Activated T-helper 1 cell treated with anti-CD3 and anti-CD28 coated beads, Interleukin-2, amount 50 U/mL, for 16 hours (primary cell): ENCODE measurements at places on chromosomes 6 and 20.

DNA sequence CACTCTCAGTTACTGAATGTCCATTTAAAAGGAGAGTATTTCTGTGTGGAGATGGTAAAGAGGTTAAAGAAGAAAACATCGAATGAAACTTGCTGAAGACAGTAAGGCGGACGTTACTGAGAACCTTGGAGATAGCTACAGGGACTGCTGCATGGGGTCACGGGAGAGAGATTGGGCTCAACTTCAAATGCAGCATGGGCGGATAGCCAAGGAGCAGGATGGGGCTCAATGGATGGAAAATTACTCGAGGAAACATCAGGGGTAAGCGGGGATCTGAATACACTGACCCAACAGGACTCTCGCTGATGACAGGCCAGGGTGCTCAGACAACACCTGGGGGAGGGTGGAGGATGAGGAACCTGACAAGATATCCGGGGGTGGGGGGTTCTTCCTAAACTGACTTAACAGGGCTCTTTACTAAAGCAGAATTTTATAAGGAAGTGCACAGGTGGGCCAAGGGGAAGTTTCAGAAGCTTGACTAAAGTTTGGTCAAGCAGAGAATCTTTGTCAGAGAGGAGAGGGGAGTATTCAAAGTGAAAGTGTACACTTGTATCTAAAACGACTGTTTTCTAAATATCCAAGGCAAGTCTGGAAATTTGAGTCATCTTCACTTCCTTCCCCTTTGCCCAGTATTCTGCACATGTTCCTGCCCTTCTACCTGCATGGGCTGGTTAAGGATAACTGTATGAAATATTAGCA lies 22.8 kb downstream of the ECT2L start:
- DNase-seq, result no peak

GRCh38 chr6:167327391-167327790 lies 2.5 kb downstream of the TTLL2 start:
- DNase-seq, result no peak

- DNase-seq, result no peak
Measured at GRCh38 chr6:33078442-33078841, 2.7 kb downstream of the HLA-DPB1 start.

DNA sequence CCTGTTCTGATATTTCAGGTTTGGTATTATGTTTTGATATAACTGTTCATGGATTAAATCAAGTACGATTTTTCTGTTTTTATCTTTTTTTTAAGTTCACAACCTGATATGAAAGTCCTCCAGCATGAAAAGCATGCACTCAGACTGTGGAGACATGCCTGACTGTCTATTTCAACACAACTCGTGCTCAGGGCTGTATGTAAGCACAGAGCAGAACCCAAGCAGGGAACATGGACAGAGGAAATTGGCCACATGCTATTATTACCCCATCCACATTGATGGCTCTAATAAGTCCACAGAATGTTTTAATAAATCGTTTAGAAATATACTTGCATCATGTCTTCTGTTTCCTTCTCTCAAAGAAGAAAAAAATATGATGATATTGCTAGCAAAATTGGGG lies 730.4 kb downstream of the C6orf118 start:
- no peak for DNase-seq

- no peak for DNase-seq
Measured at GRCh38 chr6:9455864-9456658, 958.8 kb downstream of the TFAP2A start.

GRCh38 chr6:168314948-168315347 lies 4.6 kb downstream of the DACT2 start:
- DNase-seq, result no peak

GRCh38 chr6:130309028-130309427 lies 56.8 kb upstream of the TMEM200A start:
- no peak for DNase-seq

DNA sequence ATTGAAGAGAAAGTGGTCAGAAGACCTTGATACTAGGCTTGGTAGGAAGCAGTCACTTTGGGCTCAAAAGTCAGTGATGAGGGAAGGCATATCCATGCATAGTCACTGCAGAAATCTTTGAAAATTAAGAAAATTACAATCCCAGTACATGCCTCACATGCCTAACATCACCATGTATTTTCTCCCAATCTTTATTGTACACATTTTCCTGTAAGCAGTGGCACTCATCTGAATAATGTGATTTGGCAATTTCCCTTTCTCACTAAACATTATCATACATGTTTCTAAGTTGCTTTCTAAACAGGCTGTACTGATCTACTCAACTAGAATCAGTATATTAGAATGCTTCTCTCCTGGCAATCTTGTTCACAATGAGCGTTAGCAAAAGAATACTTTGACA lies 280.7 kb upstream of the SUPT3H start:
- no peak for DNase-seq

DNA sequence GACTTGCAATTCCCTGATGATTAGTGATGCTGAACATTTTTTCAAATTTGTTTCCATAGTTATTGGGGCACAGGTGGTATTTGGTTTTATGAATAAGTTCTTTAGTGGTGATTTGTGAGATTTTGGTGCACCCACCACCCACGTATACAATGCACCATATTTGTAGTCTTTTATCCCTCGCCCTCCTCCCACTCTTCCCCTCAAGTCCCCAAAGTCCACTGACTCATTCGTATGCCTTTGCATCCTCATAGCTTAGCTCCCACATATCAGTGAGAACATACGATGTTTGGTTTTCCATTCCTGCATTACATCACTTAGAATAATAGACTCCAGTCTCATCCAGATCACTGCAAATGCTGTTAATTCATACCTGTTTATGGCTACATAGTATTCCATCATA lies 167.3 kb downstream of the MYLK4 start:
- DNase-seq, result no peak

DNA sequence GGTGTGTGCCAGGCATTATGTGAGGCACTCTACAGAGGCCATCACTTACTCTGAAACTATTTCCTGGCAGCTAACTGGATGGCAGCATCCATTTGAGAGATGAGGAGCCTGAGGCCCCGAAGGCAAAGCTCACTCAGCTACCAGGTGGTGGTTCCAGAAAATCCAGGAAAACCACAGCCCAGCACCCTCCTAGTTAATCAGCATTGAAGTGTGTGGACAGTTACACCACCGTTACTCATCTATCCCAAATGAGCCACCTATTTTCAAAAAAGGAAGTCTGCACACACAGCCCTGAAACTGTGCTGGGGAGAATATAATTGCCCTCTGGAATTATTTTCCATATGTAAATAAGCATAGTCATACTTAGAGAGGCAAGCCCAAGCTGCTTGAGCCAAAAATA lies 67.4 kb downstream of the CNBD2 start:
- DNase-seq, result no peak

DNA sequence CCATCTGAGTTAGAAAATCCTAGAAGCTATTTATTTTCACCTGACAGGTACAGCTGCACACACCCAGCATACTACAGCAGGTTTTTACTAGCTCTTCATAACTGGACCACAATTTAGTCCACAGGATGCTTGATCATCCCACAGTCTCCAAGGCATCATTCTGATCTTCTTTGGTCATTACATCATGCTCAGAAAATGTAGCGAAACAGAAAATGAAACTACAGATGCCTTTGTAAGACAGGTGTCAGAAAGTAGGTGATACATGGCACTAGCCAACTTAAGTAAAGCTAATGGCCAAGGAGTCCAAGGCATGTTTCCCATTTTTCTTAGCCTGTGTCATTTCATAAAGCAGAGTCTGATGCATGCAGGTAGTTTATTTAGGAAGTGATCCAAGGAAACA lies 102.3 kb downstream of the HTR1B start:
- DNase-seq, result no peak

- no peak for DNase-seq
Measured at GRCh38 chr6:90829311-90829710, 242.4 kb upstream of the MAP3K7 start.

DNA sequence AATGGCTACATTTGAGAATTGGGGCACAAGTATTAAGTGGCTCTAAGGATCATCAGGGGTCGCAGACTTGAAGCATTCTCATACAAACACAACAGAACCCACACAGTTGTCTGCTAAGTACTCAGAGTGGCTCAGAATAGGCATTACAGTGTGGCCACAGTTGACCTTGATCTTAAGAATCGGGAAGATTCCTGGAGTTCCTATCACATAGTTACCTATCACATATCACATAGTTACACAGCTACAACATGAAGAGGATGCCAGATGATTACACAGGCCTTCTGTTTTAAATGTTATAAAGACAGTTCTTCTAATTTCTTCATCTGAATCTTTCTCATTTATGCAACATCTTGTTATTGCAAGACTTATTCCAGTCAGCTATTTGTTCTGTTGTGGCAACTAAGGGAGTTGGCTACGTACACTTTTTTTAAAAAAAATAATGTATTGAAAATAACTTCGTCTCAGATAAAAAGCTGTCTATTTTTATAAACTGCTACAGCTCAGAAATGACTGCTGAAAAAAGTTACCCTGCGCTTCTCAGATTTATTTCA lies 129.0 kb downstream of the REV3L start:
- no peak for DNase-seq

GRCh38 chr20:49303065-49303552 lies 25.3 kb upstream of the ZNFX1 start:
- no peak for DNase-seq

DNA sequence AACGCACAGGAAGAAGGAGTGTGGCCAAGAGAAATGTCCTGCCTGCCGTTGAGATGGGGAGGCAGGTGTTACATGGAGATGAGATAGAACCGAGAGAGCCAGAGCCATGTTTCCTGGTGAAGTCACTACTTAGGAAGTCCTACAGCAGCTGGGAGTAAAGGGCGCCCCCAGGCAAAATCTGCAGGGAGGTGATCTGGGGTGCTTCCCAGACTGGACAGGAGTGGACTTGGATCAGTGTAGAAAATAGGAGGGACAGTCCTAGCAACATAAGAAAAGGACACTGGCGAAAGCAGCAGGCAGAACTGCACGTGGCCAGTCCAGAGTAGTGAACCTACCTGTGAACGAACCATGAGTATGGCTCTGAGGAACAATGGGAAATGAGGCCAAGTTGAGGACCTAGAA lies 85.3 kb downstream of the CD164 start:
- DNase-seq, result no peak

GRCh38 chr6:166259296-166259977 lies 48.8 kb downstream of the PRR18 start:
- DNase-seq, result no peak

DNA sequence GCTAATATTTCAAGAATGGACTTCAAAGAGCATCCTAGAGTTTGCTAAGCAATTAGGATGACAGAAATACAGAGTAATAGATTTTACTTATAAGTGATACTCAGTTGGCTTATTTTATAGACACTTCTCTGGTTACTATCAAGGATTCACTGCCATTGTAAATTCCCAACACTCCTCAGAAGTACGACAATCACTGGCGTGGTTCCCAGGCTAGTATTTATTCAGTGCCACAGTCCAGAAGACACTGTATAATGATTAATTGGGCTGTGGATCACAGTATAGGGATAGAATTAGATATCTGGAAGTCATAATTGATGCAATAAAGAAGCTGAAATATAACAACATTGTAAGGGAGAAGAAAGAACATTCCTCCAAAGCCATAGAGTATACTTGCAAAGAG lies 15.7 kb downstream of the MANEA start:
- DNase-seq, result no peak

- DNase-seq, result no peak
Measured at GRCh38 chr20:40744818-40745175, 55.8 kb upstream of the MAFB start.

- DNase-seq, result no peak
Measured at GRCh38 chr6:81105998-81106397, 646.5 kb downstream of the TENT5A start.

- DNase-seq, result no peak
Measured at GRCh38 chr6:32110632-32111031, 1.5 kb upstream of the TNXB start.

DNA sequence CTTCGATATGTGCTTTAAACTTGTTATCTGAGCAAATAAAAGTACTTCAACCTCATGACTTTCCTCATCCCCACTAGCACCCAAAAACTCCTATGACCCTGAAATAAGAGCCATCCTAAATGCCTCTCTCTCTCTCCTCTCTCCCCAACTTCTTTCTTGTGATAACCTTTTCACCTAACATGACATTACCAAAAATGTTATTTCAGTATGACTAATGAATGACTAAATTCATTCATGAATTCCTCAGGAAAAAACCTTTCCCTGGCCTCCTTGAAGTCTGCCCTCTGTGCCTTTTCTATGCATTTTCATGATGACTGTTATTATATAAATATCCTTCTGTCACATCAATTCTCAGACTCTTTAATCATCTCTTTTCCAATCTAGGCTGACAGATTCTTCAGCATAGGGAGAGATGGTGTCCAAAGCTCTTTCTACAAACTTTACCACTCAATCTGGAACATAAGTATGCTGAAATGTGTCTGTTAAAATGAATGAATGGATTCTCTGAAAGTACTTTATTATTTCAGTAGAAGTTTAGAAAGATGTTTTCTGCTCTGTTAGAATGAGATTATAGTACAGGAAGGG lies 114.3 kb upstream of the GGTLC1 start:
- no peak for DNase-seq

DNA sequence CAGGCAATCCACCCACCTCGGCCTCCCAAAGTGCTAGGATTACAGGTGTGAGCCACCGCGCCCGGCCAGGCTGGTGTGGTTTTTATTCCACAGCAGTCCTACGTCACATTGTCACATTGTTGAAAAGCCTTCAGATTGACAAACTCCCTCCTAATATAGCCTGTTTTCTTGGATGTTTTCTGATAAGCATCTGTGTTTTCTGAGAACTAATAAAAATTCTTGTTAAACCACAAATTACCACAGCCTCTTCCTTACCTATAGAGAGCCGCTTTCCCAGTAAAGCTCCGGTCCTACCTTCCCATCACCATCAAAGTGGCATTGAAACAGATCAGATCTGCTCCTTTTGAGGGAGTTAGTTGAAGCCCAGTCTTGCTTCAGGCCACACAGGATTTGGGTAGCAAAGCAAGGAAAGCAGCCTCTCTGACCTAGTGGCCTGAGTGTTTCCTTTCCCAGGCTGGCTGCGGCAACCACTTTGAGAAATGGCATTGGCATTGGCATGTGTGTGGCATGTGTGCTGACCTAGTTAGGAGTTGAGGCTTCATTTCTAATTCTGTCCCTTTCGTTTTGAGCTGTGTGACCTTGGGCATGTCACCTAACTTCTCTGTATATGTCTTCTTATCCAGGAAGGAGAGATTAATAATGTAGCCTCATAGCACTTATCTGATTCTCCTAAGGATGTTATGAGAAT lies 1.7 kb upstream of the PKIG start:
- no peak for DNase-seq

DNA sequence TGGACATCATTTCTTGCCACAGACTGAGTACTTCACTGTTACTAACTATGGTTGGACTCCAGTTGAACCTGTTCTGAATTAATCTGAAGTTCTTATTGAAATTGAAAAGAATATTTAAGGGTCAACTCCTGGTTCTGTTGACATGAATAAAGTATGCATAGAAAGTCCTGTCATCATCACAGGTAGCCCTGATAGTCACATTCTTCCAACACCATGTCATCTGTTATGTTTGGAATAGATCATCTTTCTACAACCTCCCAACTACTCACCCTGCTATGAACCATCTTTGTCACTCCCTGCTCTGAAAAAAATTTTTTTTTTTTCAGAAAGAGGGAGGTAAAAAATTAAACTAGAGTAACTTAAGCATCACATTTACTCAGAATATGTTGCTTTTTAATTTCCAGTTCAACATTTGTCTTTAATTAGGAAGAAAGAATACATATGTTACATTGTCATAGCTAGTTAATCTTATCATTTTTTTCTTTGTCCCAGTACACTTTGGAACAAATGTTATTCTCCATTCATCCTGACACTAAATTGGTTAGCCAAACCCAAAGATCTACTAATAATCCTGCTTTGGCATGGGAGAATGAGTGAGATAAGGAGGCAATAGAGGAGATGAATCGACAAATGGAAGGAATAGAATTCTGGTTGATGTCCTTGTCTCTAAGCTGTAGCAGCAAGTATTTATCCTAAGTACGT lies 775.1 kb upstream of the NRSN1 start:
- no peak for DNase-seq
